ENCODE measurements at places on chromosomes 1 and 21.

DNA sequence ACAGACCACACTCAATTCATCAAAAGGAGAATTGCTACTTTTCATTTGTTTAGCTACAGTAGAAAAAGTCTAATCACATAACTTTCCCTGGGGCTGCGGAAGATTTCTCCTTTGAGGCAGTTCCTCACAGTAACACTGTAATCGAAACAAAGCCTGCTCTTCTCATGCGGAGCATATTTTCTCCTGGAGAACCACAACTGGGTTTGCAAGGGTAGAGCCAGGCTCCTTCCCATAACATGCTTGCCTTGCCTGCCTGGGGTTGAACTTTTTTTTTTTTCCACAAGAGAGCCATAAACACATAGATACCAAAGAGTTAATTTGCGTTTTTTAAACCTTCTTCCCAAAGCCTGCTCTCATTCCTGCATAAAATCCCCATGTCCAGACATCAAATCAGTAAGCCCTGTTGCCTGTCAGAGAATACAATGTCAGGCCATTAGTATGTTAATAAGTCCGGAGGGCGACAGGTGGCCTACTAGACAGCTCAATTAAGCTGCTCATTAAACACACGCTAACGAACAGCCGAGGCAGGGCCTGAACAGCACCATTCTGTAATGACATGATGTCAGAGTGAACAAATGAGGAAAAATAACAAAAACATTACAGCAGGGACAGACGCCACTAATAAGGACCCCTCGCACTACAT is 107.1 kb upstream of the OLIG2 start:
- DNase-seq, result no peak

DNA sequence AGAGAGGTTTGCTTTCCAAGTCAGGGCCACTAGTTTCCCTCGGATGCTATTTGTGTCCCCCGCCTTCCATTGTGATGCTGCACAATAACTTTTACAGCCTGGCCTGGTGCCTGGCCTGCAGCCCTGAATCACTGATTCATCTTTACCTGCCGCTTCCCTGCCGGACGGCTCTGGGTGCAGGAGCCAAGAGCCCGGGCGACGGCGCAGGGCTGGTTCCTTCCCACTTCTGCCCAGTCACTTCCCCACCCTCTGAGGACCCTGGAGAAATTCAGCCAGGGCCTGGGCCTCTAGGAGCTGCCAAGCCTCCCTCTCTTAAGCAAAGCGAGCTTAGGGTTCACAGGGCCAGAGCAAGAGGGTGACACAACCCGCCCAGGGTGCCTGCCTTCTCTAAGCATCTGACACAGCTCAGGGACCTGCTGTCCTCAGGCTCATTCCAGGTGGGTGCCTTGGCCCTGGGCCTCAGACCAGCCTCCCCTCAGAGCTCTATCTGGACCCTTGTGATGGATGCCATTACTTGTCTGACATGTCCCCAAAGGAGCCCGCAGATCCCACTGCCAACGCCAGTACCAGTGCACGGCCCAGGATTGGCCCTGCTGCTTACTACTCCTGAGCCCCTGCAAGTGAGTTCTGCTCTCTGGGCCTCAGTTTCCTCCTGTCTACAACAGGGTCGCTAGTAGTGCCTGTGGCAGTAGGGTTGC is 381.0 kb upstream of the VAMP3 start:
- no peak for DNase-seq

DNA sequence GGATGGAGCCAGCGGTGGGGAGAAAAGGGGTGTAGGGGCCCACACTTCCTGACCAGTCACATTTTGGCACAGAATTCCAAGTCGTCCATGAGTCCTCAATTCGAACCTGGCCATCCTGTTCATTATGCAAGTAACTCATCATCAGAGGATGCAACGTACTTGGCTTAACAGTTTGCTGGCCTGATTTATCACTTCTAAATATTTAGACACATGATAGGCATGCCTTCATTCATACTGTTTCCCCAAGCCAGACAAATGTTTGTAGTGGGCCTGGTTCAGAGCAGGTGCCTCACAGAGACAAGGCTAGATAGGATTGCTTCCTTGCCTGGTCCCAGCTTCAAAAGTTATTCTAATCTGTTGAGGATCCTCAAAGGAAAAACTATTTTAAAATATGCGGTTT is 66.7 kb downstream of the WLS start:
- DNase-seq, result no peak

DNA sequence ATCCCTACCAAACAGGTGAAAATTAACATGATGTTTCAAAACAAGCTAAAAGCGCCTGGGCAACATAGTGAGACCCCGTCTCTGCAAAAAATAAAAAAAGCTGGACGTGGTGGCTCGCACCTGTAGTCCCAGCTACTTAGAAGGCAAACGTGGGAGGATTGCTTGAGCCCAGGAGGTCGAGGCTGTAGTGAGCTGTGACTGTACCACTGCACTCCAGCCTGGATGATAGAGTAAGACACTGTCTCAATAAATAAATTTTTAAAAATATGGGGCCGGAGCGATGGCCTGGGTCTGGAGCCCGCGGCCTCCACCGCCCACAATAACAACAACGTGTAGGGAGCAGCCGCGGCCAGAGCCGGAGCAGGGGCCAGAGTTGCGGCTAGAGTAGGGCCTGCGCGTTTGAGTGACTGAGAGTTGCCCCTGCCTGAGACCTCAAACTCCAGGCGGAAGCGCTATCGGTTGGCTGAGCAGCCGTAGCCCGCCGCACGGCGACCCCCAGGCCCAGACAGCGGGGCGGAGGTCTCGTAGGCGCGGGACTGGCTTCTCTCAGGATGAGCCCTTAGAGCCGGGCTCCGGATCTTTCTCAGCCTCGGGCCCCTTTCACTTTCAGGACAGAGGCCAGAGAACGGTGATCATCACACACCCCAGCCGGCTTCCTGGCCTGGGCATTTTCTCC is 41.4 kb downstream of the ZMYM1 start:
- no peak for DNase-seq

GRCh38 chr1:18404460-18404859 is 76.3 kb upstream of the KLHDC7A start:
- DNase-seq, result no peak

DNA sequence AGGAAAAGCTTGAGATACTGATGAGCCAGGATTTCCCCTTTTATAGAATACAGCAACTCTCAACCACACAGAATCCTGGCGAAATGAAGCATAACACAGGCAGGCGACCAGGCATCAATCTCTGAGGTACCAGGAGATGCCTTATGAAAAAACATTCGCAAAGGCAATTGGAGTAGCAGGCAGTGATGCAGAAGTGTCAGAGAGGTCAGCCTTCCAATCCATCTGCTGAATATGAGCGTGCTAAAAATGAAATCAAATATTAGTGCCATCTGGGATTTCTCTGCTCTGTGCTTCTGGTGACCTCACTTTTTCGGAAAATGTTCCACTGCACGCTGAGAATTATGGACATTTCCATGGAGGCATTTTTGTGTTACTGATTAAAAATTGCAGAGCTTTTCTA is 258.8 kb downstream of the VAV3 start:
- DNase-seq, result peak; percentile 92

- no peak for DNase-seq
Observed at GRCh38 chr1:173266841-173267240, 59.7 kb upstream of the TNFSF4 start.

DNA sequence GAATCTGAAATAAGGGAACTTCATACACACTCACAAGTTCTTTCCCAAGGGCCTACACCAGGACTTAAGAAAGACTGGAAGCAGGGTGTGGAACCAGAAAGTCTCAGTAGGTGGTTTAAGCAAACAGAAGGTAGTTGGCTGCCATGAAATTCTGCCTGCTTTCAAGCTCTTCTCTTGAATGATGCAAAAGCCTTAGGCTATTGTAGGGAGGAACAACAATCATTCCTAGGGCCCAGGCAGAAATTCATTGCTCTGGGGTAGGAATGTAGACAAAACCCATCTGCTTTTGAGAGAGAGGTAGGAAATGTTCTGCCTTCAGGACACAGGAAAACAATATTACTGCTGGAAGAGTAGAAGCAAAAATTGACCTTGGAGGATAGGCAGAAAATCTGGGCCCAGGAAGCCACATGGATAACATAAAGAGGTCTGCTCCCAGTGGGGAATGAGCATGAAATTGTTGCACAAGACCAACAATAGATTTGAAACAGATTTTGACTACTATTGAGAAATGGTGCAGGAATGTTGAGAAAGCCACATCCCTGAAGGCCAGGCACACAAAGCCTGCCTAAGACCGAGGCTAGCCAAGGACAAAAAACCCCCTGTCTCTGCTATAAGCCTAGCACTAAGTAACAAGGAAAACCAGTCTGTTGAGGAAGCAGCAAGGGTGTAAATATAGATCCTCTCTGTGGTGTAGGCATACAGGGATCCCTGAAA is 22.7 kb upstream of the SFT2D2 start:
- DNase-seq, result no peak

- DNase-seq, result no peak
Observed at GRCh38 chr1:38690790-38691449, 168.7 kb downstream of the RRAGC start.

DNA sequence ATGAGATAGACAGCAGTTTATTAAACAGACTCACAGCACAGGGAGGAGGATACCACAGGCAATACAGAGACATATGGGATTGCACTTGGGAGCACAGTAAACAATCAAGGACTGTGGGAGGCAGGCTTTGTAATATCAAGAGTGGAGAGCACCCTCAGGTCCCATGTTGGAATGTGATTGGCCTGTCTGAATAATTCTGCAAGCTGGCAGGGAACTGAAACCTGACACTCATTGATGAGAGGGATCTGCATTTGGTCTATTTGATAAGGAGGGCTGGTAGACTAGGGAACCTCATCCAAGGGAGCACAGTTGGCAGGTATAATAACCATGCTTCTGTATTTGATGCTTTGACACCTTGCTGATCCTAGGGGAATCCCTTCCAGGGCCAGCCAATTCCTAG is 69.9 kb upstream of the PRMT6 start:
- DNase-seq, result no peak

DNA sequence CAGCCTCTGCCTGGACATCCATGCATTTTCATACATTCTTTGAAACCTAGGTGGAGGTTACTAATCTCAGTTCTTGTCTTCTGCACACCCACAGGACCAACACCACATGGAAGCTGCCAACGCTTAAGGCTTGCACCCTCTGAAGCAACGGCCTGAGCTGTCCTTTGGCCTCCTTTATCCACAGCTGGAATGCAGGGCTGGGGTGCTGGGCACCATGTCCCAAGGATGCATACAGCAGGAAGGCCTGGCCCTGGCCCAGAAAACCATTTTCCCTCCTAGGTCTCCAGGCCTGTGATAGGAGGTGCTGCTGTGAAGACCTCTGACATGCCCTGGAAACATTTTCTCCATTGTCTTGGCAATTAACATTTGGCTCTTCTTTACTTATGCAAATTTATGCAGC is 1168.6 kb downstream of the KCNT2 start:
- DNase-seq, result no peak

- DNase-seq, result no peak
Observed at GRCh38 chr21:28867401-28867800, 125.3 kb downstream of the LTN1 start.

GRCh38 chr1:206739411-206740076 is 31.0 kb upstream of the IL19 start:
- DNase-seq, result no peak

GRCh38 chr1:8813991-8814390 is 3.4 kb downstream of the RERE start:
- no peak for DNase-seq

DNA sequence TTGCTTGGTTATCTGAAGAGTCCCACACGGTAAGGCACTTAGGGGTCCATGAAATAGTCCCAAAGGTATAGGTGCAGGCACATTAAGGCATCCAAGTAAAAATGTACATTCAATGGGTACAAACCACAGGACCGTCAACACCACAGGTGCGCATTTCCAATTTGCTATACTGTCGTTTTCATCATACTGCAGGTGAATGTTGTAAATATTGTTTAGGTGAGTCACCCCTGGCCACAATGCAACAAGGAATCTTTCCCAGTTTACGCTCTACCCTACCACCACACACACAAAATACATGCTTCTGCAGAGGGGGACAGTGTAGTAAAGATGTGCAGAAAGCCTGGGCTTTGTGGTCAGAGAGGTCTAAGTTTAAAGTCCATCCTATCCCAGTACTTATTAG is 13.7 kb downstream of the CADM3 start:
- no peak for DNase-seq

- no peak for DNase-seq
Observed at GRCh38 chr1:201062511-201063091, 39.1 kb upstream of the KIF21B start.

GRCh38 chr21:36706951-36707762 is 8.2 kb downstream of the SIM2 start:
- DNase-seq, result no peak

DNA sequence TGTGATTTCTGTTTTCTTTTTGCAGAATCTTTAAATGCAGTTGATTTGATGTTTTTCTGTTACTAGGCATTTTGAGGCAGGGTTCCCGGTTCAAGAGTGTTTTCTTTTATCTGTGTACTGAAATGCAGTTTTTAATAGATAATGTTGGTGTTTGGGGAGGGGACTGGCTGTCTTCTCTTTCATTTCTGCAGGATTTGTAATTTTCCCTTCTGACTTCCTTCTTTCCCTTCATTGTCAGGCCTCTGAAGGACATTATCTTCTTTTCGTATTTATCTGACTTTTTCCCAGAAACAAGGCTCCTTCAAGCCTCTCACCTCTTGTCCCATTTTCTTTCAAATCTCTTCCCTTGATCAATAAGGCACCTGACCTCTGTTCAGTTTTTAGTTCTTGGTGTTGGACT is 1.5 kb upstream of the GALNT2 start:
- no peak for DNase-seq

DNA sequence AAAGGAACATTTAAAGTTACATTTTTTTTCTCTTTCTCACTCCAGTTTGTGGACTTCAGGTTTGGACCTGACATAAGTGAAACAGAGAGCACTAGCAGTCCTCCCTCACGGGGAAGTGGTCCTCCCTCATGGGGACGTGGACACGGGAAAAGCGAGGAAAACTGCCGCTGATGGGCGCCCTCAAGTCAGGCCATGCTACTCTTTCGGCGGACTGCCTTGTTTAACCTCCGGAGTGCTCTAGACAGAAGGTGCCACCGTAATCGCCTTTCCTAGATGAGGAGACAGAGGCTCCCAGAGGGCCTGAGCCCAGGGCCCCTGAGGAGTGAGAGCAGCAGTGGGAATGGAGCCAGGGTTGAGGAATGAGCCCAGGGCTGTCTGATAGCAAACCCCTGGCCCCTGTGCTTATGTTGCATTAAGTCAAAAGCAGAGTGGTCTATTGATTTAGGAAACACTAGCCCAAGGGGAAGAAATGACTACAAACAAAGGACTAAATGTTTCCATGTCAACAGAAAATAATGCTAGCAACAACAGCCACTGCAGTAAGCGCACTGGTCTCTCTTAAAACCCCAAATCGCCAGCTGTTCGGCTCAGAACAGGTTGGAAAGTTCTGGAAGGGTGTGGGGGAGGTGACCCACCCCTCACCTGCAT is 84.1 kb downstream of the DMRTB1 start:
- DNase-seq, result no peak

- DNase-seq, result no peak
Observed at GRCh38 chr1:100609849-100610248, 71.9 kb downstream of the GPR88 start.

DNA sequence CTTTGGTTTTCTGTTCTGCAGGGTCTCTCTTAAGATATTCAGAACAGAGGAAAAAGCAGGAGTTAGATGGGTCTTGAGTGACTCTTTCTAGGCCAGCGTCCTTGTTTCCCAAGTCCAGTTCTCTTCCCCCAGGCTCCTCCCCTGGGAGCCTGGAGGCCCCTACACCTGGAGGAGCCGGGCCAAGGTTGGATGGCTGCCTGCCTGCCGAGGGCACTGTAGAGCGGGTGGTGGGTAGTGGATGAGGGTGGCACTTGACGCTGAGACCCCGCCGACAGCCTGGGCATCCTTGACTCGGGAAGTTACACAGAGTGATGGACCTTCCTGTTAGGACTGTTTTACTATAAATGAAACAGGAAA is 17.4 kb upstream of the KANK4 start:
- no peak for DNase-seq

Data from G401 (cell line).